GM23248 (cell line): ENCODE measurements at places on chromosomes 3 and 15.

GRCh38 chr3:14768182-14768790 lies 50.5 kb upstream of the FGD5 start:
- no peak for DNase-seq

DNA sequence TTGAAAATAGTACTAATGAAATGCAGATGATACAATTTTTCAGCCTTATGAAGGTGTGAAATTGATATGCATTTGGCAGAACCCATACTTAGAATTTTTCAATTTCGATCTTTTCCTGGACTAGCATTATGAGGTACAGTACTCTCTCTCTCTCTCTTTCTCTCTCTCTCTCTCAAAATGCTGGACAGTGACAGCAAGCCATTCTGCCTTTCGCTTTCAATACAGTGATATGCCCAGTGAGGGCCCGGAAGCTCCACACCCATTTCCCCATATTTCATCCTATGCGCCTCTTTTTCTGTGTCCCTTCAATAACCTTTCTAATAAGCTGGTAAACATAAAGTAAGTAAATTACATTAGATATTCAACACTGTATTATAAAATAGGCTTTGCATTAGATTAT lies 595.0 kb upstream of the UBE2E2 start:
- DNase-seq: no peak

- DNase-seq: no peak
Observed at GRCh38 chr15:37783290-37783689, 151.2 kb upstream of the TMCO5A start.

GRCh38 chr3:64392001-64392400 lies 166.7 kb upstream of the PRICKLE2 start:
- peak; percentile 60 for DNase-seq

DNA sequence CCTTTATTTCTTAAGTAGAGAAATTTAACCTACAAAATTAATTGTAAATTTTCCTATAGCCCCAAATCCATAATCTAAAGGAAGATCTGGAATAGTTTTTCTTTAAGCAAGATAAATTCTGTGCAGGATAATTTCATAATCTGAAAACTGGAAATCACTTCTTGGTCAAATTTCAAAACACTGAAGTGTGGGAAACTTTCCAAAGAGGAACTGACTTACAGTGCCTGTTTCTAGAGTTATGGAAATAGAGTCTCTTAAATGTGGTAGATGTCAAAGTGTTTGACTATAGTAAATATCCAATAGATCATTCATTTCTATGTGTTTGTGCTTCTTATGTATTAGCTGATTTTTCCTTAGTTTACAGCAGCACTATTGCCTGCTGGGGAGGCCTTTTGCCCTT lies 1.6 kb upstream of the P2RY13 start:
- DNase-seq: peak; percentile 15

- no peak for DNase-seq
Observed at GRCh38 chr3:50428007-50428633, 68.8 kb upstream of the TMEM115 start.

- DNase-seq: no peak
Observed at GRCh38 chr3:13790376-13791197, 89.3 kb downstream of the WNT7A start.

- DNase-seq: peak; percentile 63
Observed at GRCh38 chr3:76040946-76041345, 255.6 kb upstream of the ZNF717 start.

GRCh38 chr3:19945969-19946831 lies 697 bp upstream of the RAB5A start:
- DNase-seq: peak; percentile 56

DNA sequence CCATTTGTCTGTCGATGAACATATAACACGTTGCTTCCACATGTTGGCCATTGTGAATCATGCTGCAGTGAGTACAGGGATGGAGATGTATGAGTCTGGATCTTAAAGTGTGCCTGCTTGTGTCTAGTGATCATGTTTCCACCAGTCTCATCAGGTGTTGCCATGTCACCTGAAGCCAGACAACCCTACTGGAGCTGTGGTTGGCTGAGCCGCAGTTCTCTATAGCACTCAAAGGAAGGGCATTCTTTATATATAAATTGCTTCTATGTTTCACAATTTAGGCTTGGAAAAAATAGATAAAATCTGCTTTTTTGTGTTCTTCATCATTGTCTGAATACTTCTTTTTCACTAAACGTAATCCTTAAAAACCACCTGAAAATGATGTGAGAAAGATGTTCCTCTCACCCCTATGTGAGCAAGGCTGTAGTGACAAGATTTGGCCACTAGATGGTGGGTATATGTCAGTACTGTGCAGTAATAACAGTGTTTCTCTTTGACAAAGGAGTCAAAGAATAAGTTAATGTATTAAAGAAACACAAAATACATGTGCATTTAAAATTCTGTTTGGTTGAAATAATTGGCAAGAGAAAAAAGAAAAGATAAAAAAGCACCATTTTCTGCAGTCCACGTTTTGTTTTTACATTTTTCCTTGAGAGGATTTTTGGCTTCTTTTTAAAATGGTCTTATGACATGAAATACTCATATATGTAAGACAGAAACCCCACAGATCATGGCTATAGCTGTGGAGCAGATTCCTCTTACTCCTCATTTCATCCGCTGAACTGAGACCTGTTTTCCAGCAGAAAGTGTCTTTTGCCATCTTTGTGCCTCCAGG lies 394.5 kb upstream of the DPPA4 start:
- DNase-seq: peak; percentile 65
